ENCODE measurements at places on chromosomes 6 and 20.

DNA sequence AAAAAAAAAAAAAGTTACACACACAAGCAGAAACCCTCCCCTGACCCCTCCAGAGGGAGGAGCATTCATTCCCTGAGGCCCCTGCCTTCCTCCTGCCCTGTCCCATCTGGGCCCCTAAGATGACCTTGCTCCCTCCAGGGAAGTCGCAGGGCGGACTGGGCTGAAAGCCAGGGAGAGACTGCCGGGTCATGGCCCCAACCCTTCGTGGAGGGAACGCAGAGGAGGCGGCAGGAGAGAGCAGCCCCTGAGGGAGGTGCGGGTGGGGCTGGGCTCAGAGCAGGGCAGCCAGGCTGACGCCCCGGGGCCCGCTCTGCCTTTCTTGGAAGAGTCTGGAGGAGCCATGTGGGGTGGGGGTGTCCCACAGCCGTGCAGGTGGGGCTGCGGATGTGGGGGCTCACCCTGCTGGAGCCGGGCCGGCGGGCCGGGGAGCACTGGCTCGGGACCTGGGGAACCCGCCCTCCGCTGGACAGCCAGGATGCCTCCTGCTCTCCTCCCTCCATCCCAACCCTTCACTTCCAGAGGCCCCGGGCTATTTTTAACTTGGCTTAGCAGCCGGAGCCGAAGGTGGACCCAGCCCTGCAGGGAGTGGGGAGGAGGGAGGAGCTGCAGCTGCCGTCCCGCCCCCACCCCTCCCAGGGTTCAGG is 15.0 kb upstream of the ABHD16B start:
- peak; percentile 19 for DNase-seq

GRCh38 chr20:39541136-39541803 is 579.1 kb downstream of the DHX35 start:
- DNase-seq: no peak

- no peak for DNase-seq
Measured at GRCh38 chr6:166511316-166511715, 75.2 kb downstream of the RAMACL start.

GRCh38 chr6:165091121-165091785 is 218.2 kb downstream of the C6orf118 start:
- DNase-seq: peak; percentile 38

GRCh38 chr20:59042151-59042795 is at the start of gene PRELID3B:
PRELID3B (minus strand) TSS chr20:59042786; CDS start chr20:59042730, 56 bp downstream.
- DNase-seq: peak; percentile 24

DNA sequence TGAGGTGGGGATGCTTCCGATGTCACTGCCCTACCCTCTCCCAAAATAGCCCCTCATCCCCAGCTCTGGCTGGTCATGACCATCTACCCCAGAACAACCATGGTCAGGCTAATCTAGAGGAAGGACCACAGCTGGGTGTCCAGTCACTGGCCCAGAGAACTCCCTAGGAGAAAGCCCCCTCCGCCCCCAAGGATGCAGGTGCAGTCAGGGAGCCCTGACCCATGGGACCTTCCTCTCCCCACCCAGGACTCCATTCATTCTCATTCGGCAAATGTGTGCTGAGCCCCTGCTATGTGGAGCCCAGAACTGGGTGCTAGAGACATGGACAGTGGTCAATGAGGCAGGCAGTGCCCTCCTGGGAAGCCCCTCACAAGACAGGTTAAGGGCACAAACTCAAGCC is 60.5 kb downstream of the JPH2 start:
- DNase-seq: no peak

- DNase-seq: peak; percentile 76
Measured at GRCh38 chr6:52672412-52673025, 1.6 kb downstream of the TMEM14A start.

GRCh38 chr6:150331344-150331743 is 37.5 kb upstream of the IYD start:
- DNase-seq: no peak

DNA sequence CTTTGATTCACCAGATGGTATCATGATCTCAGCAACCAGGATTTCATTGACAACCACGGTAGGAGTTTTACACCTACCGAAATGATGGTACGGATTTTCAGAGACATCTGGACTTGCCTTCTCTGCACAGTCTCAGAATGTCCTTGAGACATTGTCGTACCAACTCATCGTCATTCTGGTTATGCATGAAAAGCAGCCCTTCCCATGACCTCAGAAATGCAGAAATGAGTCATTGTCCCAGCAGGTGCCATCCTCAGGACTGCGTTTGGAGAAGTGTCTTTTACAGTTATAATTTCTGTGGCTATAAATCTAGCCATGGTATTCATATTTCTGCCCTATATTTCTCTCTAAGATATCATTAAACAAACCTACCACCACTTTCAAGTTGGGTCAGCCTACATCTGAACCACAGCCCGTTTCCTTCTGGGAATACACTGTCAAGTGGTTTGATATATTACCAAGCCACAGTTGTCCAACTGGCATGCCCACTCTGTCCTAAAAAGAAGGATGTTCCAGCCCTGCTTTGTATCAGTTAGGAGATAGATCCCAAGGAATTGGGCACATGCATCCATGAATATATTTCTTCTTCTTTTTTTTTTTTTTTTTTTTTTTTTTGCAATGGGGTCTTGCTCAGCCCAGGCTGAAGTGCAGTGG is 7.5 kb upstream of the BFSP1 start:
- DNase-seq: no peak

DNA sequence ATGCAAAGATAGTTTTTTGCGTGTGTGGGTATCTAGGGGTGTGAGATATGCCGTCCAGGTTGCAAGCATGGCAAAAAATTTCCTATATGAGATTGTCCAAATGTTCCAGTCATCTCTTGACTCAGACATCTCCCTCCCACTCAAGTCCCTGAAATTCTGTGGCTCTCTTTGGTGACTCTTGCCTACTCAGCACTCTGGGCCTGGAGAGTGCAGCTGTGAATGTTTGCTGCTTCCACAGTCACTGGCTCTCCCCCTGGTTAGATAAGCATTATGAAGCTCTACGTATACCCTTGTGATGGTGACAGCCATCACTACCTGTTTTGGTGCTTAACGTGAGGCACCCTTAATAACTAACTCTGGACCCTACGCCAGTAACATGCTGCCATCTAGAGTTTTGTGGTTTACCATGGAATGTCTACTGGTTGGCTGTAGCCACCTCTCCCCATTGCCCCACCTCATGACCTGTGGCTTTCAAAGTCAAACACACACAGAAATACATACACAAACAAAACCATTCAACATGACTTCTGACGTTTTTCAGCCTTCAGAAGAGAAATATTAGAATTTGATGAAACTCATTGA is 621.9 kb upstream of the CITED2 start:
- peak; percentile 31 for DNase-seq

GRCh38 chr6:162290846-162291465 is 436.6 kb downstream of the PRKN start:
- DNase-seq: no peak

DNA sequence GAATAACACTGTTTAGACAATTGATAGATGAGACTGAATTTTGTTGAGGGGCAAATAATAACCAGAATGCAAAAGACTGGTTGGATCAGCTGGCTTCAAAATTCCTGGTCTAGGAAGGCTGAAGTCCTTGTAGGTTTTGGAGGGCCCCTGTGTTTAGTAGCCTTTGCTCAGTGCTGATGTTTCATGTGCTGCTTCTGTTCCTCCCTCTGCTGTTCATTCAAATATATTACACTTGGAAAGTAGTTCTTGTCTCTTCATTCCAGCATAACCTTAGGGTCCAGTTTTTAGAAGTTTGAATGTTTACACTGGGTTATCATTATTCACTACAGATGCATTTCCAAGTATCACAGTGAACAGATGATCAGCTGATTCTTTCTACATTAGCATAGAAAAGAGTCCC is 72.5 kb downstream of the FLRT3 start:
- peak; percentile 21 for DNase-seq

DNA sequence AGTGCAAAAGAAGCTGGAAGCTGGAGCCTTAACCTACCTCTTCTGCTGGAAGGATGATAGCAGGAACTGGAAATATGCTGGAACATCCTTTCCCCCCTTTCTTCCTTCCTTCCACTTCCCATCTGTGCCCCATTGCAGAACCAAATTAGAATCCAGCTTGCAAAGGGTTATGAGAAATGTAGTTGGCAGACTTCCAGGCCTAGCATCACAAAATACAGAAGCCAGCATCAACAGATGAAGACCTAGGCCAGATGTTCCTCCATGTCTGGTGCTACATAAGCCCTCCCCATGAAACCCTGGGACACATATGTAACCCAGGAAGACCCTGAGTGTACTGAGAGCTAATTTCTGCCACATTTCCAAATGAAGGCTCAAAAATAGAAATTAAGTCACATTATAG is 40.0 kb upstream of the TFAP2B start:
- no peak for DNase-seq

DNA sequence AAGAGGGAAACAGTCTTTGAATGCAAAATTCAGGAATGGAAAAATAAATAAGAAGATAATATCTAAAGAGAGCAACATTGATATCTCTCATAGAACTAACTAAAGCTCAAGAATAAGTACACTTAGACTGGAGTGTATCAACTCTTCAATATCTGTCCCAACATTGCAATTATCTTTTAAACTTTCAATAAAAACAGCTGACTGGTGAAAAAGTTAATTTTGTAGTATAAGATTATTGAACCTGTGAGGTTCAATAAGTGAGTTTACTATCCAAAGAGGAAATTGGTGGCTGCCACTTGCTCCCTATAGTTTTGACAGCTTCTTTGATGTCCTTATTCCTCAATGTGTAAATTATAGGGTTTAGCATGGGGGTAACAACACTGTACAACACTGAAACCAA is 13.7 kb downstream of the OR5V1 start:
- no peak for DNase-seq

- peak; percentile 37 for DNase-seq
Measured at GRCh38 chr20:20037960-20038359, 14.3 kb downstream of the CRNKL1 start.

DNA sequence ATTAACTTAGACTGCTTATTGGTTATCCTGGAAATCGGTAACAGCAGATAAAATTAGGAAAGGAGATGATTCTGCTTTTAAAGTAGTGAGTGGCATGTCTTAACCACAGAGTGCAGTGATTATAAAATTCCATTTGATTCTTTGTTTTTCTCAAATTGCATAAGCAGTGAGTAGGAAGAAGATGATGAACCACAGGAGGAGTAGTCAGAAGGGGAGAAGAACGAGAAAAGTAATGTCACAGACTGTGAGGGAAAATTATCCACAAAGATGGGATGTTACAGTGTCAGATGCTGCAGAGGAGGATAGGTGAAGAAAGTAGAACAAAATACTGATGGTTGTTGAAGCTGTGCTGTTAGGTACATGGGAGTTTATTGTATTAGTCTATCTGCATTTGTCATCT is 63.0 kb downstream of the ITCH start:
- no peak for DNase-seq

GRCh38 chr6:125753218-125753936 is 3.9 kb downstream of the HEY2 start:
- DNase-seq: peak; percentile 26
